ENCODE measurements at places on chromosomes 7 and 10.

DNA sequence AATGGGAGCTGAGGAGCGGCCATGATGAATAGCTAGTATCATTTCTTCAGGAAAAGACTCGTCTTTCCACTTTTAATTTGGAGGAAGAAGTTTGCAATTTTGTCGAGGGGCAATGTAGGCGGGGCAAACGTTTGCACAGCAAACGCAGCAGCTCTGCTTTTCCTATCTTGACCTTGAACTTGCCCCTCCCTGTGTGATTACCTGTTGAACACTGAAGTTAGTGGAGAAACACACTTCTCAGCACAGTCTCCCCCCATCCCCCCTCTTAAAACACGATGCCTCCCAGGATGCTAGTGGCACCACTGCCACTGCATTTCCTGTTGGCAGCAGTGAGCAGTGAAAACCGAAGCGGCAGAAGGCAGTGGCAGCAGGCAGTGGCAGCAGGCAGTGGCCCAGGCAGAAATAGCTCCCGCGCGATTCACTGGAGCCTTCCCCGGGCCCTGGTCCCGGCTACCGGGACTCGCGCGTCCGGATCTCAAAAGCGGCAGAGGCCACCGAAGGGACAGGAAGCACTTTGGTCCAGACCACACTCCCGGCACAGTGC is at the start of gene EPDR1:
Gene EPDR1, plus strand, starts transcription at position 336 of the 544 bp plus-strand sequence. CDS start 300 bp downstream, outside the sequence.
- DNase-seq = peak; percentile 46

DNA sequence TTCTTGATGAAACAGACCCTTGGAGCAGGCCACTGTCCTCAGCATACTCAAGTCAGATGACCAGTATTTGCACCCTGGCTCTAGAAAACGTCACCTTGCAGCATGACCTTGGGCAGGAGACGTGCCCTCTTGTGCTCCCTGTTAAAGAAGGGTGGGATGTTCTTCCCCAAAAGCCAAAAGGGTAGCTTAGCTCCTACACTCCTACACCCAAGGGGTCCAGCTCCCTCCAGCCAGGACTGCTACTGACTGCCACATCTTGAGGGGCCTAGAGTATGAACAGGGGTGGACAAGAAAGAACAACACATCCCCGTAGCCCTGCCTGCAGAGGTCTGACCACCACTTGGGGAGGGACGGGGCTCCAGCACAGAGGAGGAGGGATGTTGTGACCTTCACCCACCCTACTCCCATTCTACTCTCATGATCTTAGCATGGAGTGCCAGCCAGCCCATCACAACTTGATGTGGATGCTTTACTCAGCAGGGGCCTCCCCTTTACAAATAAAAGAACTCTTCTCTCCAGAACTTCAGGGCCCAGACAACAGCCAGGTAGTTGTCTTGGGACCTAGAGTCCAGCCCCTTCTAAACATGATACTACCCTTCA is 165.3 kb upstream of the ZMIZ1 start:
- no peak for DNase-seq

DNA sequence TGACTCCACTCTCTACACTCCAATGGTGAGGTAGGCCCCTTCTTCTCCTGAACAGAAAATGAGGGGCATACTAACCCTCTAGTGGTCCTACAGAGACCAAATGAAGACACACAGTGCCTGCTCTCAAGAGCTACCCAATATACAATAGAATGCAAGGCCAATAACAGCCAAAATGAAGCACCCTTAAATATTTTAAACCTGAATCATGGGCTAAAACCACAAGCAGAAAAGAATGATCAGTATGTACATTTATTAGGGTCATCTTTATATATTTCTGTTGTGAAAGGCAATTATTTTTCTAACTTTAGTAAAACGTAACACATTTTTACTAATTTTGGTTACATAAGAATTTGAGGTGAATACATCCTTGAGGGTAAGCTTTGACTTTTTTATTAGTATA is 49.9 kb upstream of the COL1A2 start:
- DNase-seq = no peak

DNA sequence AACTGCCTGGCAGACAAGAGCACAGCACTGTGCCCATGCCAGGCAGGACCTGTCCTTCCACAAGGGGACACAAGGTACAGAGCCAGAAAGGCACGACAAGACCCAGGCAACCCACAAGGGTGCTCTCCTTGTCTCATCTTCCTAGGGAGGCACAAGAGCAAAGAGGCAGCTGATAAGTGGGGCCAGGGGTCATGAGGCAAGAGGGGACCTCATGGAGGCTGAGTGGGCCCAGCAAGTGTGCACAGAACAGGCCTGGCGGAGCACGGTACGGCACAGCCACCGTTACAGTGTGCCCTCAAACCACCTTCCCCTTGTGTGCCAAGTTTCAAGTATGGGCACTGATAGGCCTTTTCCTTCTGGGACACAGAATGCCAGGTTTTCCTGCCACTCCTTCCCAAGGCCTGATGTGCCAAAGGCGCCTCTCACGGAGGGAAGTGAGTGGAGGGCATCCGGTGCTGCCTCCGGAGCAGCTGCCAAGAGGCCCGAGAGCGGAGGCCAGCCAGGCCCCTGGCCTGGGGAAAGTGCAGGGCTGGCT is 75.6 kb downstream of the FAM53B start:
- DNase-seq = no peak

- DNase-seq = no peak
Measured at GRCh38 chr10:57963546-57963945, 304.1 kb downstream of the IPMK start.

DNA sequence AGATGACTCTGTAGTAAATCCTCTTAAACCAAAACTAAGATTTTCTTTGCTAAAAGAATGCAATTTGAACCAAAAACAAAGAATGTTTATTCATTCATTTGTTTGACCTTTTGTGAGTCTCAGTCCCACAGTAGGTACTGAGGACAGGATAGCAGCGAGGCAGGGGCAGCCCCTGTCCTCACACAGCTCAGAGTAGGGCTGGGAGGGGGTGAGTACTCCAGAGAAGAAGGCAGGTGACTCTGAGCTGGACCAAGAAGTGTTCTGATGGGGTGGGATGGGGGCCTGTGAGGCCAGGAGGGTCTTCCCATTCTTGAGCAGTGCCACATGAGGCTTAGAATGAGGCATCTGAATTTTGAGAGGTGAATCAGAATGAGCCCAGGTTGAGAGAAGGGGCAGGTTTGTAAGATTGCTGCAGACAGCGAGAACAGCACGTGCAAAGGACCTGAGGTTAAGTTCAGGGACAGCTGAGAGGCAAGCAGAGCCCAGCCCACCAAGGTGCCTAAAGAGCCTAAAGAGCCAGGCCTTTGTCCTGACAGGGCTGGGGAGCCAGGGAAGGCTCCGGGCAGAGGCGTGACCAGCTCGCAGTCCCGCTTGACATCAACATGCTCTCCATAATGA is 56.9 kb upstream of the CHST15 start:
- DNase-seq = no peak

GRCh38 chr7:139635526-139636302 is 112.2 kb downstream of the CLEC2L start:
- no peak for DNase-seq

- no peak for DNase-seq
Measured at GRCh38 chr7:155497149-155497901, 39.4 kb downstream of the EN2 start.

DNA sequence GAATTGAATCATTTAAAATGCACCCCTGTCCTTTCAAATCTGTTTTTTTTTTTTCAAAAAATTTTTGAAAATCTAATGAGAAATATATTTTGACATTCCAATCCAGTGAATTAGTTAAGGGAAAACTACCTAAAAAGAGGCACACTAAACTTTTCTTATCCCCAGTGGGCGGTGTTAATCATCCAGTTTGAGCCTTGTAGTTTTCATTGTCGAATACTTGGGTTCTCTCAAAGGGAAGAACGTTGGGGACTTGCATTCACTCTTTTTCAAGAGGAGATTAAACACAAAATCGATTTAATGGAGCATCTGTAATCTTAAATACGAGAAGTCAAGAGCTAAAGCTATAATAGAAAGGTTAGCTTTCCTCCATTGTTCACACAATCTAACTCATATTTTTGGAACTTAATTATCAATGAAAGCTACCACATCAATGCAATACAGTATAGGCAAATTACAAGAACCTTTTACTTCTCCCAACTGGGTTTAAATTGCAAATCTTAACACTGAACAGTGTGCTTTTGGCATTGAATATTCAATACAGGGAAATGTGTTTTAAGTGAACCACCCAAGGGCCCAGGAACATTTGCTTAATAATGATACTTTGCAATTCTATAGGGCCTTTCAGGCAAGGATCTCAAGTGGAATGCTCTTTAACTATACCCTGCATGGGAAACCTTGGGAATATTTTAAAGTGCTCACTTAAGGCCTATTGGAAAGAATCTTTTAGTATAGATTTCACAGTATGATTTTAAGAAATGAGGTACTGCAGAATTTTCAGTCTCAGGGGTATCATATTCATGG is 13.1 kb upstream of the SP8 start:
- peak; percentile 40 for DNase-seq

- DNase-seq = no peak
Measured at GRCh38 chr7:20343941-20344340, 13.2 kb downstream of the ITGB8 start.

DNA sequence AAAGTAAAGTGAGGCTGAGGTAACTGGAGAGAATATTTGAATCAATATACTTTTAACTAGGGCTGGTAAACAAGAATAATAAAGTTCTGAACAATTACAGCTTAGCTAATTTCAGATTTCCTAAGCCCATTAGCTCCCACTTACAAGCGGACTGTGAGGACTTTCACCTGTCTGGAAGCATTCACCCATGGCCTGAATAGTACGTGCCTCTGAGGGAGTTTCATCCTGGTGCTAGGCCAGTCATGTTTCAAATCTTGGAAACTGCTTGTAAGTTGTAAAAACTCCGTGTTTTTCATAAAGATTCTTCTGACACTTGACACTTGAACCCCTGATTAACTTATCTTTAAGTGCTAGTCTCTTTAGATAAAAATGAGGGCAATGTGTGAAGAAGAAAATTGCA is 975.2 kb upstream of the GHITM start:
- DNase-seq = no peak

DNA sequence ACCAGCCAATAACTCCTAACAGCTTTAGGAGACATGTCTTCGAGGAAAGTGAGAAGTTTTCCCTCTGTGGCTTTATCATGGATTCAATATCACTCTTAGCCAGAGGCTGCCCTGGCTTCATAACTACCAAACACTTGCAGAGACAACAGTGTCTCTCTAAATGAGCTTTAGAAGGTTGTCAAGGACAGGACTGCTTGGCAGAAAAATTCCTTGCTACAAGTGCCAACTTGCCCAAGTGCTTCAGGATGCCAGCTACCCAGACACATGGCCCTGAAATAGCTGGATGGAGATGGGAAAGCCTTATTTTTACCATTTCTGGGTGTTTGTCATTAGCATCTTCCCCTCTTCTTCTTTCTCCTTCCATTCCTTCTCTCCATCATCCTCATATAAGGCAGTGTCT is 137.1 kb upstream of the MDFIC start:
- DNase-seq = no peak

- no peak for DNase-seq
Measured at GRCh38 chr10:112768121-112768520, 181.9 kb upstream of the TCF7L2 start.

DNA sequence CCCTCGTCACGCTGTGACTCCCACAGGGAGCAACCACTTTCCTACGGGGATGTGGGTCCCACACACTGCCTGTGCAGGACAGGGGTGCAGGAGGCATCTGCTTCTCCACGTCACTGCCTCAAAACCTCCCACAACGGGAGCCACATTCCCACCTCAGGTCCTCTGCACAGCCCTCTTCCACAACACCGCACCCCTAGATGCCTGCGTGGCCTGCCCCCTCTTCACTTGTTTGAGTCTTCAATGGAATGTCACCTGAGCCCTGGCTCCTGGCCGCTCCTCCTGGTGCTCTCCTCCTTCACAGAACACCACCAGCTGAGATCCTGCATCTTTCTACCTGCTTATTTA is 73.6 kb downstream of the MAD1L1 start:
- no peak for DNase-seq

- no peak for DNase-seq
Measured at GRCh38 chr7:22799633-22800032, 23.0 kb downstream of the TOMM7 start.

DNA sequence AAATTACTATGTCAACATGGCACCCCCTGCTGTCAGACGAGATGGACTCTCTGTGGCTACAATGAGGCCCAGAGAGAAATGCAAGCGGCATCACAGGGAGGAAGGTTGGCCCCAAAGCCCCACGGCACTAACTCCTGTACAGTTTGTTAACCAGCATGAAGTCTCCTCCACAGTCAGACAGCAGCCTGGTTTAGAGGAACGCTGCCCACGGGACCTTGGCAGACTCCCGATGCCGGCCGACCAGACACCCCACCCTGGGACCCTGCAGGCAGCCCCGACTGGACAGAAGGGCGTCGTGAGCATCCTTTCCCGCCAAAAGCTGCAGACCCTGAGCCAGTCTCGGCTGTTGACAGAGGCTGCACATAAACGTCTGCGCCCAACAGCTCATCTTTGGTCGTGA is 158.8 kb downstream of the DIP2C start:
- no peak for DNase-seq

DNA sequence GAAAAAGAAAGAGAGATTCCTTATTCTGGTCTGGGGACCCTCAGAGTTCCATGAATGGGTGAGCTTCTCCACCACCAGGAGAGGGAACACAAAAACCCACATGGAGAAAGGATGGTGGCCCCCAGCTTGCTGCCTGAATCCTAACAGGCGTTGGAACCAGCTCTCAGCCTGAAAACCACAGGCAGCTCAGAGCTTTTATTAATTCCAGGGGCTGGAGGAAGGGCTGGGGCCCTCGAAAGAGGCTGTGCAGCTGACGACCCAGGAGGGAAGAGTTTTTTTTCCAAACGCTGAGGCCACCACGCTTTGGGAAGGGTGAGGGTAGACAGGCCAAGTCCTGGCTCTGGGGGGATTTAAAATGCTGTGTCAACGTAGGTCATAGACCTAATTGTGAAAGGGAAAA is 10.8 kb upstream of the ELN start:
- DNase-seq = no peak

GRCh38 chr7:124765401-124766352 is at the start of gene GPR37:
Gene GPR37 (minus strand): TSS chr7:124765792. CDS start chr7:124764976, 816 bp downstream.
- peak; percentile 50 for DNase-seq

- no peak for DNase-seq
Measured at GRCh38 chr7:132577206-132578049, 1.2 kb upstream of the PLXNA4 start.

GRCh38 chr7:82264783-82265305 is 178.7 kb downstream of the CACNA2D1 start:
- DNase-seq = no peak

Data from NCI-H1048 (cell line).